ENCODE measurements at places on chromosomes 5 and 9. TPM values are rescaled to one million over a fixed set of nuclear protein-coding genes. Genes with fewer than 3 reads are reported as not detected.

Gene EIF4EBP3
- 66.1 TPM for polyA plus RNA-seq

Gene SLC2A8
- polyA plus RNA-seq, result 15.3 TPM

Gene OBP2B
- polyA plus RNA-seq, result not detected

Gene UBAP1
- polyA plus RNA-seq, result 33.2 TPM

Gene LHX3
- polyA plus RNA-seq, result not detected

Gene ANKRD18A
- 0.50 TPM for polyA plus RNA-seq

All from stomach (tissue), 19 donors.